Right atrium auricular region (tissue), 2 donors: ENCODE measurements at places on chromosomes 11 and 22. TPM values are rescaled to one million over a fixed set of nuclear protein-coding genes. Genes with fewer than 3 reads are reported as not detected.

The MRGPRX3 gene
- total RNA-seq: not detected

The SLC43A3 gene
- 31.7 TPM for total RNA-seq

DNA sequence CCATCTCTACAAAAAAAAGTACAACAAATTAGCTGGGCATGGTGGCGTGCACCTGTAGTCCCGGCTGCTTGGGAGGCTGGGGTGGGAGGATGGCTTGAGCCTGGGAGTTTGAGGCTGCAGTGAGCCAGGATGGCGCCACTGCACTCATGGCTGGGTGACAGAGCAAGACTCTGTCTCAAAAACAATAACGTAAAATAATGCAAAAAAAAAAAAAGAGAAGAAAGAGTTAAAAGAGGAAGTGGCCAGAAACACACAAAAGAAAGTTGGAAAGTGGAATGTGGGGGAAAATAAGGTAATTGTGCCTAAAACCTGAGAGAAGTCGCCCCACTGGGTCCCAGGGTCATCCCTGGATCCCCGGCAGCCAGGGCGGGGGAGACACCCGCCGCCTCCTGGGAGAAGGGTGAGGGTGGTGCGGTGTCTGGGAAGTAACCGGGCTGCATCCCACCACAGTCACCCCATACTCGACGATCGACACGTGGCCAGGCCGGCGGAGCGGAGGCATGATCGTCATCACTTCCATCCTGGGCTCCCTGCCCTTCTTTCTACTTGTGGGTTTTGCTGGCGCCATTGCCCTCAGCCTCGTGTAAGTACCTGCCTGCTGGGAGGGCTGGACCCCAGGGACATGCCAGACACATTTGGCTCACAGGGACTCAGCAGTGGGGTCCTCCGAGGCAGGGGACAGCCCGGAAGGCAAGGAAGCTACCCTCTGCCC, 8.1 kb downstream of the UPK3A start:
- no peak for DNase-seq

DNA sequence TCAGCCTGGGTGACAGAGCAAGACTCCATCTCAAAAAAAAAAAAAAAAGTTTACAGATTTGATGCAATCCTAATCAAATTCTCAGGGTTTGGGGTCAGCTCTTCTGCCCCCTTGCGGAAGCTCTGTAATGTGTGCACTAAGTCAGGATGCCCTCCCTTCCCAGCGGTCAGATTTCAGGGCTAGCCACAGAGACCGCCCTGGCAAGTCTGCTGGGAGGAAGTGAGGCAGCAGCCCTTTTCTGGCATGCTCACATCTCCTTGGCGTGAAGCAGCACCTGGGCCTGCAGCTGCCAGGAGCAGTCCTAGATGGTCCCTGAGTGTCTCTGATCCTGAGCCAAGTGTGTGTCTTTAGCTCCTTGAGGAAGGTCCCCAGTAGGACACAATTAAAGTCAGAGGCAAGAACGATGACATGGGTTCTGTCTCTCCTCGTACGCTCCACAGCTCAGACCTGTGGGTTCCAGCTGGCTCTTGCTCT, 10.9 kb upstream of the APOBEC3C start:
- DNase-seq: peak; percentile 82

The CCDC15 gene
- total RNA-seq: not detected
